ENCODE measurements at places on chromosomes 5 and 9.

DNA sequence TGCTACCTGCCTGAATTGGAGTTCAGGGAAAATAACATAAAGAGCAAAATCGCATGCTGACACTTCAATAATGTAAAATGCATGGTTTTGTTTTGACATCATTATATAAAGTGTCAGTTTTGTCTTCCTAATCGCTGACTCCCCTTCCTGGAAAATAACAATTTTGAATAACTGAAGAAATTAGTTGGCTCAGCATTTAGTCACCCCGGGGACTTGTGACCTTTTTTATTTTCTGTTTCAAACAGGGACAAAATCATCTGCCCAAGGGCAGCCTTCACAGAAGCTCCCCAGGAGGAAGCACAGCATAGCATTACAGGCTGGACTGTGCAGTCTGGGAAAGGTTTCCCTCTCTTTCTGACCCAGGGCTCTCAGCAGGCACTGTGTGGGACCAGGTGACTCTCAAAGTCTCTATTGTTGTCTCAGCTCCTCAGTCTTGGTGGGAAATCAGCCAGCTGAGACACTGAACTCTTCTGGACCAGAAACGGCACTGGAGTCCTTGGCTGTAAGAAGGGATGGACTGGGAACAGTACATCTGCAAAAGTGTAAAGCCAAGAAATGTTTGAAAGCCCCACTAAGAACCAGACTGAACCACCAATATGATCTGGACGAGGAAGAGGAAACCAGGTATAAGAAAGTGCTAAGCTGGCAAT, 671.3 kb upstream of the KLF4 start:
- no peak for DNase-seq

DNA sequence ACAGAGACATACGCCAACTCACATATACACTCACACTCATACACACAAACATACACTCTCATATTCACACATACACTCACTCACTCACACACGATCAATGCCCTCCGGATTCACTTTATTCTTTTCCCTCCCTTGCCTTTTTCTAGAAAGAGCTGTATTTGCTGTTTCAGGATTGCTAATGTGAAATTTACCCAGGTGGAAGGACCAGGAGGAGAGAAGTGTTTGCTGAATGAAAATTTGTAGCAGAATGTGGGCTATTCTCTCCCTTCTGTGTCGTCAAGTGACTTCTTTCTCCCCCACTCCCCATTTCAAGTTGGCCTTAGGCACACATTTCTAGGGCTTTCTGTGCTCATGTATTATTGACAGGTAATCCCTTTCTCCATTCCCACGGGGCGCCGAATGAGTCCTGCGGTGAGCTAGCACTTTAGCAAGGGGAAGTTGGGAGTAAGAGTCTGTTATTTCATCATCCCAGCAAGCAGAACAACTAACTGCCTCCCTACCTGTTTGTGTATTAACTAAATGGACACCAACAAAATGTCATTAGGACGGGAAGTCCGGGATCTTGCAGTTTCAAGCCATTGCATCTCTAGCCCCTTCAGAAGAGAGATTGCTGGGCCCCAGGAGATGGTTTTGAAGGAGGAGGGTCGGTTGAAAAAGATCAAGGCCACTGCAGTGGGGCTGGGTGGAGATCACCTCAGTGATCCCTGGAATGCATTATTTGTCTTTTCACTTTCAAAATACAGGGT, 97.1 kb upstream of the TAF11L2 start:
- DNase-seq = peak; percentile 84

- no peak for DNase-seq
Measured at GRCh38 chr5:45110399-45110798, 301.7 kb downstream of the MRPS30 start.

- peak; percentile 41 for DNase-seq
Measured at GRCh38 chr9:36902861-36903524, 131.1 kb downstream of the PAX5 start.

DNA sequence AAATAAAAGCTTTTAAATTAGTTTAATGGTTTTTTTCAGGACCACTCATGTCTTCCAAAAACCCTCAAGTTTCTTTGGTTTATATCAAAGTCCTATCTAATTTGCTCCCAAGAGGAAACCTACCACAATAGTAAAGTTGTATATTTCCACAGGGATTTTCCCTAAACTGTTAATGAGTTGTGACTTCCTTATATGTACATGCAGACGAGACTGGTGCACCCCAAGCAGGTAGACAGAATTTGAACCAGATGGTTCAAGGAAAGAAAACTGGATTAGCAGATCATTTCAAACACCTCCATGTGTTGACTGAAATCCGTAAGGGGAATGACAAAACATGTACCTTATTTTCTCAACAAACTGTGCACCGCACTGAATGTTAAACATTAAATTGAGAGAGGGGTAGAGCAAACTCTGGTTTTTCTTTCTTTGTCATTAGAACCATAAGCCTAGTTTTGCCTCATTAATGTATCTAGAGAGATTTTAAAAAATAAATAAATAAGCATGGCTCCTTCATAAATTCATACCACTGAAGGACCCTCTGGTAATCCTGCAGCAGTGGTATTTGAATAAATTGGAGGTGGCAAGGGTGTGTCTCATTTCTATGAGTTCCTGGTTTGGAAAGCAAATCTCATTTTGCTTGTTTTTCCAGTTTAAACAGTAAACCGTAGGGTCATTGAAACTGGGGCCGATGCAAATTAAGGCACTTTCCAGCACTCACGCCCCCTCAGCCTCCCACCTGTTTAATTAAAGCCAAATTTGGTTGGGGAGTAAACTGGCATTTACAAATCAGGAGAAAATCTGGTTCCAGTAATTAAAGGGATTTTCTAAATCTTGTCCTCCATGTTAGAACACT, 51.1 kb downstream of the ENC1 start:
- DNase-seq = no peak

GRCh38 chr9:36193023-36193422, 2.3 kb downstream of the CLTA start:
- DNase-seq = no peak

GRCh38 chr9:82436475-82436874, 447.9 kb downstream of the SPATA31D1 start:
- no peak for DNase-seq

GRCh38 chr5:58598440-58598839, 15.6 kb downstream of the RAB3C start:
- no peak for DNase-seq

DNA sequence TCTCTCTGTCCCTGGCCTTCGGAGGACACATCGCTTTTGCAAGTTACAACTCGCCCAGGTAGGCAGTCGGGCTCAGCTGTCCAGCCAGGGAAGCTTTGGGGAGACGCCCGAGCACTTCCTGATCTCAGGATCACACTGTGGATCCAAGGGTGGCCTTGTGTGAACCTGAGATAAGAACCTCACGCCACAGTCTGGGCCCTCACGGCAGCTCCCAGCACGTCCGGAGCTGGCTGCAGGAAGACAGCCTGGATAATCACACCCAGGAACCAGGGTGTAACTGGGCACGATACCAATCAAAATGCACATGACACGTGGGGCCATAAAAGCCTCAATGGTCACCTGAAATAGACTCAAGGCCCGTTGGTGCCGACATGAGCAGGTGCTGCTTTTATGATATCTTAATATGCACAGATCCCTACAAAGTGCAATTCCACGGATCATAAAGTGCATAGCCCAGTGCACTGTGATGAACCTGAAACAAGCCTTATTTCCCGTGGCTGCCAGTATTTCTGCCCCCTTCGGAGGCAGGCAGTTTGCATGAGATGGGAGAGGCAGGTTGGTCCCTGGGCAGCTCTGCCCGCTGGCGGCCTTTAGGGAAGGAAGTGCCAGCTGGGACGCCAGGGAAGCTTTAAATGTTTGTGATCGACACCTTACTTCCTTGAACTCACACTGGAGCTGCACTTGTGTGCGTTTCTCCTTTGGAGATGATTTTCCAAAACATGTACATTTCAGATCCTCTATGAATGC, 14.5 kb downstream of the SLC6A18 start:
- no peak for DNase-seq

DNA sequence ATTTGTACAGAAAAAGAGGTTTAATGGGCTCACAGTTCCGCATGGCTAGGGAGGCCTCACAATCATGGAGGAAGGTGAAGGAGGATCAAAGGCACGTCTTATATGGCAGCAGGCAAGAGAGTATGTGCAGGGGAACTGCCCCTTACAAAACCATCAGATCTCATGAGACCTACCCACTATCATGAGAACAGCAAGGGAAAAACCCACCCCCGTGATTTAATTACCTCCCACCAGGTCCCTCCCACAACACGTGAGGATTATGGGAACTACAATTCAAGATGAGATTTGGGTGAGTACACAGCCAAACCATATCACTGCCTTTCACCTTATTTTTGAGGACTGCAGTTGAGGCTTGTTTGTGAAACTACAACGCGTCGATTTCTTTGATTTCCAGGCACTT, 20.9 kb upstream of the NEUROG1 start:
- DNase-seq = no peak

- DNase-seq = peak; percentile 18
Measured at GRCh38 chr5:171714261-171714660, 71.4 kb upstream of the SMIM23 start.

DNA sequence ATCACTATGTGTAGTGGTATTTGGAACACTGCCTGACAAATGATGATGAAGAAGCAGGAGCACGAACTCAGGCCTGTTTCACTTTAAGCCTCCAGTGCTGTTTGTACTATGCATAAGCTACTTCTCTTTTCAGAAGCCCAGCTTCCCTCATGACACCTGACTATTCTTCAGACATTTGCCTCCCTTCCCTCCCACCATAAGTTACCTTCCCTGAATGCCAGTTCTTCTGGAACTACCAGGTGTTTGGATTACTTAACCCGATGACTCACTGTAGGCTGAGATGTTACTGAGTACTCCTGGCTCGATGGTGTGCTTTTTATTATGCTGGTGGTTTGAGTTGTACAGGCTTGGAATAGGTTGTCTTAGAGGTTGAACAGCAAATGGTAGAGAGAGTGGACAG, 180.0 kb downstream of the SPATA31D1 start:
- no peak for DNase-seq

DNA sequence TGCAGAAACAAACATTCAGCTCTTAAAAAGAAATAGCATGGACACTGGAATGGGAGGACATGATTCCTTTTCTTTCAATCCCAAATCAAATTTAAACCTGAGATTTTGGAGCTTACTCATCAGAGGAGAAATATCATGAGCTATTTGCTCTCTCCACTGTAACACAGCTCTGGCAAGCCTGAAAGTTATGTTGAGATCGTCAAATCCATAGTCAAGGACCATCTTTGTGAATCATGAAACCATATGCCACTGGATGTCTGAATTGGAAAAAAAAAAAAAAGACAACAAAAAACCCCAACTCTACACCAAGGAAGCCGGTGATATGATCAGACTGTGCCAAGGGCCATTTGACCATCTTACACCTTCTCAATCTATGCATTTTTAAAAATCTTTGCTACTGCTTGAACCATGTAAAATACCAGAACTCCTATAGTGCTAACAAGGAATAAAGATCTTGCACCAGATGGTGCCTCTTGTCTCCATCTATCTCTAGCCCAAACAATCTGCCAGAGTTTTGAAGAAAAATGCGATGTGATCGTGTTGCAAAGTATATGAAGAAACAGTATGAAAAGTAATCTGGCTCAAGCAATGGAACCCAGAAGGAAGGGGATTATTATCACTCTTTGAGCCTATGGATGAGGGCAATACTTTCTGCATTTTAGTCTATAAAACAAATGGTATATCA, 138.1 kb upstream of the MEF2C start:
- no peak for DNase-seq

- DNase-seq = no peak
Measured at GRCh38 chr5:149037817-149038216, 25.0 kb downstream of the SH3TC2 start.

DNA sequence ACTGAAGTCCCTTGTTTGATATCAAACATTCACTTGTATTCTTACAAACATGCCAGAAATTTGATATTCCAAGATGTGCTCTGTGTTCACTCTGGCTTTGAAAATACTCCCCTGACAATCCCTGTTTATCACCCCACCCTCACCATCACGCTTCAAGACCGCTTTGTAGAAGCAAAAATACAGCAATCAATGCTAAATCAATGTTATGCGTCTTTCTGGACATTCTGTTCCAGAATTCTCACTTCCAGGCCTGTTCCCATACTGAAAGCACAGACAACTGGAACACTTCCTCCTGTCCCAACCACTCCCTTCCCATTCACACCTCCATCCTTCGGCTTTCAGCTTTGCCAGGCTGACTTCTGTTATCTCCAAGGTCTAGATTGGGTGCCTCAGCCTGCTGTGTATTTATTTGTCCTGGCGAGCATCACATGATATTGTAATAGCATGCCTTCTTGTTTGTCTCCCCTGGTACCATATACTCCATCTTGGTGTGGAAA, 72.8 kb downstream of the SNCAIP start:
- DNase-seq = no peak

GRCh38 chr5:6360323-6361072, 17.8 kb downstream of the MED10 start:
- DNase-seq = peak; percentile 67

GRCh38 chr5:142670804-142671203, 15.1 kb downstream of the FGF1 start:
- no peak for DNase-seq

- no peak for DNase-seq
Measured at GRCh38 chr9:120713257-120714087, 798 bp downstream of the MEGF9 start.

GRCh38 chr5:176900780-176901204, 1.6 kb upstream of the HK3 start:
- no peak for DNase-seq

GRCh38 chr9:112218908-112219307, 43.8 kb upstream of the SUSD1 start:
- no peak for DNase-seq

GRCh38 chr9:117104716-117105495, 310.0 kb downstream of the ASTN2 start:
- no peak for DNase-seq

GRCh38 chr9:26169708-26170107, 491.5 kb upstream of the TUSC1 start:
- no peak for DNase-seq

- peak; percentile 72 for DNase-seq
Measured at GRCh38 chr9:112029921-112030444, 133.4 kb downstream of the UGCG start.

DNA sequence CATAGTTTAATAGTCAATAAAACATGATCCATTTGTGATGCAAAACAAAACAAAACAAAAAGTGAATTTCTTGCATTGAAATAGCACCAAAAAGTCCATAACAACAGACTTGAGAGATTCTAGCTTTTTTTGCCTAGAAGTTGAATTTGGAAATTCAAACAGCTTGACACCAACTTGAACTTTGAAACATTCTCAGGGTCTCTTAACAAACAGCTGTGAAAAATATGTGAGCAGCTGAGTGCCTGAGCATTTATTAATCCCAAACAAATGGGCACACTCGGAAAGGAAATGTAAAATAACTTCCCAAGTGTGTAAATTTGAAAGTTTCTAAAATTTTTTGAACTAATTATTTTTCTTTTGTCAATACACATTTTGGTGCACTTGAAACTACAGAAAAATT, 56.0 kb upstream of the HMHB1 start:
- DNase-seq = no peak

DNA sequence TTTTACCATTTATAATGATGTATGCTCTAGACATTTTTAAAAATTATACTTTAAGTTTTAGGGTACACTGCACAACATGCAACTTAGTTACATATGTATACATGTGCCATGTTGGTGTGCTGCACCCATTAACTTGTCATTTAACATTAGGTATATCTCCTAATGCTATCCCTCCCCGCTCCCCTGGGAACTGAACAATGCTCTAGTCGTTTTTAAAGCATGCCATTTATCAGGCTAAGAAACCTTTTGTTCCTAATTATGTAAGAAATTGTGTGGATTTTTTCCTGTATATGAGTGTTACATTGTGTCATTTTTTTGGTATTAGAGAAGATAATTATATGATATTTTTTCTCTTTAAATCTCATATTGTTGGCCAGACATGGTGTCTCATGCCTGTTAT, 72.8 kb upstream of the SGCD start:
- no peak for DNase-seq

Data from islet precursor cell (in vitro differentiated cells).